Hematopoietic multipotent progenitor cell treated with erythropoietin and hydrocortisone succinate and interleukin-3 and kit ligand, for 6 days (in vitro differentiated cells): ENCODE measurements at places on chromosomes 1 and 21.
A peak's percentile ranks its signal among the peaks of the same experiment; 100 is the strongest.

DNA sequence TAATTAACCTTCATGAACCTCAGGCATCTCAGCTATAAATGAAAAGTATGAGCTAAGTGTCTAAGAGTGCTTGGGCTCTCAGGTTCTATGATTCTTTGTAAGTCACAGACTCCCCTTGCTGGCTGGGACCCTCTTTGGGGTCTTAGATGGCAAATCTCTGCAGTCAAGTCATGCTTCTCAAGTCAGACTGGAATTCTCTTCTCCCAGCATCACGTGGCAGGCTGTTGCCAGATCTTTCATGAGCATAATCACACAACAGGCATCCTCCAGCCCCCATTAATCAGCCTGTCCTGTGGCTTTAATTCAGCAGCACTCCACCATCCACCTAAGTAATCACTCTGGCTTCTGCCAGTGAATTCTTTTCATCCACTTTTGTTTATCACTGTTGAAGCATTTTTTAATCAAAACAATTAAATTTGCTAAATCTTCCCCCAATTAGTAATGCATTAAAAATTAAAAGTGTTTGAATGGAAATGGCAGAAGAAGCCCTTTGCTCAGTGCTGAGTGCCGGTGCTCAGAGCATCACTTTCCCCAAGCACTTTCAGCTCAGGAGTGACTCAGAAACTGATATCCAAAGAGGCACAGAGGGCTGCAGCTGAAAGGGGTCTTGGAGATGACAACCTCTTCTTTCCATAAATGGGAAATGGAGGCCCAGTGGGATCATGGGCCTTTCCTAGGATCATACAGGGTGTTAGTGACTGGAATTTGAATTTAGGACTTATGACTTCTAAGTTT, 50.2 kb downstream of the C8A start:
- no peak for DNase-seq

GRCh38 chr1:205610036-205610435, 21.8 kb downstream of the ELK4 start:
- DNase-seq = no peak

- no peak for DNase-seq
Observed at GRCh38 chr1:93490357-93490756, 42.4 kb downstream of the FNBP1L start.

DNA sequence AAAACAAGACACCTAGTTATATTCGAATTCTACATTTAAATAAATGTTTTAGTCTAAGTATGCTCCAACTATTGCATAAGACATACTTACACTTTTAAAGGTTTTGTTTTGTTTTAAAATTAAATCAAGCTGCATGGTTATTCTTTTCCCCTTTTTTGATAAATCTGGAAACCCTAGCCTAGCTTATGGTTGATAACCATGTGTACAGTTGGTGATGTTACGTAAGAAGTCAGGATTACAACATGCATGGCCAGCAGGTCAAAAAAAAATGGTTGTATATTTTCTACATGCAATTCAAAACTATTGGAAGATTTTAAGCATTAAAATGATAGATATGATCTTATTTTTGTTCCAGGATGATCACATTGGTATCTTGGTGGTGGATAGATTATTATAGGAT, 1600.6 kb downstream of the PLA2G4A start:
- DNase-seq = peak; percentile 18

DNA sequence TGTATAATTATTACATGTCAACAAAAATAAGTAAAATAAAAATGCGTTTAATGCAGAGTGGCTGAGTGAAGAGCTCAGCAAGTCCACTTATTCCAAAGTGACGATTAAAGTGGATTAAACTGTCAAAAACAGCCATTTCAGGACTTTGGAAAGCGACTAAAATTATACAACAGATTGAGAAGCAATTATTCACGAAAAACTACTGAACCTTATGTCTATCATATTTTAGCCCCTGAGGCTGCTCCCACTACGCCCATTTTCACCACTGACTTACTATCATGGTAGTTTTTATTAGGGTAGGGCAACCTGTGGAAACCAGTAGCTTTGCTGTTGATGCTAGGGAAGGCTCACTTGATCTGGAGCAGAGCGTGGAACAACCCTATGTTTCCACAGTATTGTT, 114.3 kb upstream of the GPR52 start:
- DNase-seq = no peak

- DNase-seq = no peak
Observed at GRCh38 chr1:113389359-113389952, 859 bp upstream of the MAGI3 start.

DNA sequence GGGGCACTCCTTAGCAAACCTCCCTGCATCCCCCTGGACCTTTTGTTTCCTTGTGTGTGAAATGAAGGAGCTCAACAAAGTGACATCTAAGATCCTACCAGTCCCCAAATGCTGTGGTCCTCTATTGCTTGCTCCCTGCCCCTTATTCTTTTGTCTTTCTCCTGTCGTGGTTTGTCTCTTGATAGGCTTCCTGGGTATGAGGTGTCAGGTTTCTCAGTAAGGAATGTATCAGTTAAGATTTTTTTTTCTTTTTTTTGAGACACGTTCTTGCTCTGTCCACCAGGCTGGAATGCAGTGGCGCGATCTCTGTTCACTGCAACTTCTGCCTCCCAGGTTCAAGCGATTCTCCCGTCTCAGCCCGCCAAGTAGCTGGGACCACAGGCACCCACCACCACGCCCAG, 16.8 kb downstream of the CNIH3 start:
- DNase-seq = no peak

DNA sequence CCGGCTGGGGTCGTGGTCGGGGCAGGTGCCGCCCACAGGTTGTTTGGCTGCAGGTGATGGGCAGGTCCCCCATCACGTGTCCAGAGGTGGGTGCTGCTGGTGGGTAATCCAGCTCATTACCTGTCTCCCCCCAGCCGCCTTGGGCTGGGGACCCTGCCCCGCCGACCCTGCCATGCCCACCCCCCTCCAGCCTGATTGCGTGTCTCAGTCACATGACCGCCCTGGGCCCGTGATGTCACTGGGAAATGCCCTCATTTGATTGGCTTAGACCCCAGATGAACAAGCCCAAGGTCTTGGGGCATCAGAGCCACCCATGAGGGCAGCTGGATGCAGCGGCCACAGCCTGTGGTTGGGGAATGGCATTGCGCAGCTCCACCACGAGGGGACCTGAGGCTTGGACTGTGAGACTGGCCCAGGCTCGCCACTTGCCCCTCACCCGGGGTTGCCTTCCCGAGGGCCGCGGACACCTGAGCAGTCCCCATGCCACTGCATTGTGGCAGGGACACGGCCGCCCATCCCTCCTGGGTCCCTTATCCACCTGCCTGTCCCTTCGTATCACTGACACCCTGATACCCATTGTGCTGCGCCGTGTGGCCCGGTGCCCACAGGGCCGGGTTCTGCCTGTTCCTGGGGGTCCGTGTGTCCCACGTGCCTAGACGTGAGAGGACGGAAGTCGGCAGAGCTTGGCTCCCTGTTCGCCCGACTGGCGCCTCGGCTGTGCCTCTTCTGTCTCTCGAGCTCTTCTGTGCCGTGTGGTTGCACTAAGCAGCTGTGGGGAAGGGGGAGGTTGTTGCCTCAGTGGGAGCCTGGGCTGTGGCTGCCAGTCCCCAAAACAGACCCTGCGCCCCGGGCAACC, 68.0 kb downstream of the FAAP20 start:
- no peak for DNase-seq

GRCh38 chr1:38329644-38330043, 283.1 kb upstream of the POU3F1 start:
- DNase-seq = no peak

DNA sequence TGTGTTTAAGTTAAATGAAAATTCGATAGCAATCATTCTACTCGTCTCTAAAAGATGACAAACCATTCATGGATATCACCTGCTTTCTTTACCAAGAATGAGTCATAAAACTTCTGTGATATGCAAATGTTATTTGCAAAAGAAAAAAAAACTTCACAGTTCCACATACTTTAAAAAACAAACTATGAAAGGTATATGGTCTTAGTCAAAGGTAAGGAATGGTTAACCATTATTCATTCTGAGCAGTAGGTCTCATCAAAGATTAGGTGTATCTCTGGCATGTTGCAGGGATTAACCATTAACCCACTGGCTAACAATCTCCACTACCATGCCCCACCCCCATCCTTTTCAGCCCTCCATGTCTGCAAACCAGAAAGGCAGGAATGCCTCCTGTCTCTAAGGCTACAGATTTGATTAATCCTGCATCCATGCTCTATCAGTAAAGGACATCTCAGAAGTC, 44.4 kb downstream of the PTPN14 start:
- no peak for DNase-seq

GRCh38 chr1:9179463-9180110, 50.7 kb upstream of the GPR157 start:
- DNase-seq = no peak

GRCh38 chr1:55717111-55717510, 501.9 kb upstream of the USP24 start:
- DNase-seq = no peak

- no peak for DNase-seq
Observed at GRCh38 chr1:88746916-88747315, 62.8 kb downstream of the PKN2 start.

GRCh38 chr1:161763522-161764098, 2.5 kb upstream of the ATF6 start:
- DNase-seq = peak; percentile 75

DNA sequence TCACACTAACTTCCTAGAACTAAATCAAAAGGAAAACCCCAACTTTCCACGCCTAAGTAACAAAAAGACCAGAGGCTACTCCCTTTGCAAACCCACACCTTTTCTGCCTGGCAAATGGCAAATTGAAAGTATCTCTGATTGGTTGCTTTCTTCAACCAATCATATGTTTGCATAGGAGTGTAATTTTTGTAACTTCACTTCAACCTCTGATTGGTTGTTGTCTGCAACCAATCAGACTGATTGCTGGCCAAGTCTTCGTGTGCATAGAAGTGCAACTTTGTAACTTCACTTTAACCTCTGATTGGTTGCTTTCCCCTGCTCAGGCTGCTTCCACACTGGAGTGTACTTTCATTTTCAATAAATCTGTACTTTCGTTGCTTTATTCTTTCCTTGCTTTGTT, 36.9 kb upstream of the PADI2 start:
- peak; percentile 7 for DNase-seq
